ENCODE measurements at places on chromosomes 12 and 14.
A peak's percentile ranks its signal among the peaks of the same experiment; 100 is the strongest.

GRCh38 chr14:53175375-53175774 lies 22.3 kb upstream of the DDHD1 start:
- DNase-seq = no peak

DNA sequence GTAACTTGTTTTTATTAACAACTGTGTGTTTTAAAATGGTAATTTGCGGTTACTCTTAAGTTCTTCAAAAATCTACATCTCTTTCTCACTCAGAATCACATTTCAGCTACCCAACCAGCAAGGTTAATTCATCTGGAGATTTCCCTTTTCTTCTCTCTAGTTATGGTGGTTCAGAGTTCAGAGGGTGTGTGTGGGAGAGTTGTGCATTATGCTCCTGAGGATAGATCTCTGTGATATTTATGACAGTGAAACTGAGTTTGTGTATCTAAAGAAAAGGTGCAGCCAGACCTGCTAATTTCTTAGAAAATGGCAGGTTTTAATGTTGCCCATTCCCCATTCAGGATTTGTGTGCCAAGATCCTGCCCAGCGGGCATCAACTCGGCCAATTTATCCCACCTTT lies 73.8 kb downstream of the TTLL5 start:
- no peak for DNase-seq

GRCh38 chr12:94262228-94263010 lies 114.0 kb downstream of the PLXNC1 start:
- DNase-seq = peak; percentile 74

GRCh38 chr14:105491366-105491973 lies 424 bp downstream of the TEDC1 start:
- DNase-seq = no peak

GRCh38 chr12:49648712-49649003 lies 25.3 kb downstream of the PRPF40B start:
- no peak for DNase-seq

DNA sequence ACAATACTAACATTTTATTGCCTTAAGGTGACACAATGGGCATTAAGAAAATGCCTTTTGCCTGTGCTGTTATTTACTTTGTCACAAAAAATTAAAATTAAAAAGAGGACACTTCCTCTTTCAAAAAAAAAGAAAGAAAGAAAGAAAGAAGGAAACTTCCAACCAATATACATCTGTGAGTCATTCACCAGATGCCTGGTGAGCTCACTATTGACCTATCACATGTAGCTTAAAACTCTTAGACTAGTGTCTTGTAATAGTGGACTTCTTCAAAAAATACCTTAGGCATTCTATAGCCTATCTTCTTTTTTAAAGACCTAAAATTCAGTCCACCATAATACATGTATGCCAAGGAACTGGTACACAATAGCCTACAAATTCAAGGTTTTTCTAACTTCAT lies 4.9 kb upstream of the SOX5 start:
- DNase-seq = no peak

- no peak for DNase-seq
Measured at GRCh38 chr14:52327374-52328226, 13.5 kb downstream of the PTGER2 start.

DNA sequence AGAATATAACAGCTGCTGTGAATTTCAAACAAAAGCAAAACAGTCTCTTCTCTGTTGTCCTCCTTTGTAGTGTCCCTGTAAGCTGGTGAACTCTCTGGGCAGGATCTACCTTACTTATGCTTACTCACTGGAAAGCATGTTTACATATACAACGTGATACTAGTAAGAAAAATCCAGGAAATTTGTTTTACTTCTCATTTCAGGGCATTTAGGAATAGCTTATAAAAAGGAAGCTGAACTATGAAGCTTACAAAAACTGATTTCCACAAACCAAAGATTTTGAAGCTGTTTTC lies 311.0 kb downstream of the NOVA1 start:
- DNase-seq = no peak

DNA sequence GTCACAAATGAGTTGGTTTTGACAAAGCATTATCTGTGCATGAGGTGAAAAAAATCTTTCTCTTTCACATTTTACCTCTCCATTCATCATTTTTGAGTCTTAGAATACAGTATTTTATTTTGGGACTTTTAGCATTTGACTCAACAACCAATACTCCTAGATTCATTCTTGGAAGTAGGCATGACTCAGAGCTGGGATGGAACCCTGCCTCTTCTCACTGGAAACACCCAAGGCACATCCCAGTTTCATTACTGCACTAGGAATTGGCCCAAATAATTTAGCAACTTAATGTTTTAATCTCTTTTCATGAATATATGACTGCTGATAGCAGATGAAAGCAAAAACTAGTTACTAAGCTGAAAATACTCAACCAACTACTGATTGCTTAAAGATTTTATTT lies 3.3 kb upstream of the PDZRN4 start:
- DNase-seq = no peak

DNA sequence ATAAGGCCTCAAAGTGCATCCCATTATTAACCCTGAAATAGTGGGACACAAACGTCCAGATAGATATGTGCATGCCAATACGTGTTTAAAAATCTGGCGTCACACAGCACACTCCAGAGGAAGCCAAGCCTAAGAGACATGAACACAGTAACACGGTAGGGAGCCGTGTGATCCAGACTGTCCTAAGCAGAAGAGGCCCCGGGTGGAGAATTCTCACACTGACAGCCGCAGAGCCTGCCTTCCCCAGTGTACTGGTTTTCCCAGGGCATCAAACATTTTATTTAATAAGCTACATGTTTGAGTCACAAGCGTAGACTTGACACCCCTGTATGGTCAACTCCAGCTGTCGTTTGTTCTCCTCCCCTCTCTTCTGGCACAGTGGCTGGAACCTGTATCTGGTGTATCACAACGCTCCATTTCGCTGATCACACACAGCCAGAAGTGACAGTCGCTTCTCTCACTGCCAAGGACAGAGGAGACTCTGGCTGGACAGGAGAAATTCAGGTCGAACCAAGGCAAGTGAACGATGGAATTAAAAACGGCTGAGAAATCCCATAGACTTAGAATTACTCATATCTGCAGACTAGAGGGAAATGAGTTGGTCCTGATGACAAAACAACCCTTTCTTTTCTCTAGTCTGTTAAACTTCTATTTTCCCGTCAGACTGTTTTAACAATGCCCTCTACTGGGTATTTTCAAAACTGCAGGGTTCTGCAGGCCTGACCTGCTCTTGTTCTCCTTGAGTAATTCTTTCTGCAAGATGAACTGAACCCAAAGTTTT lies 359.9 kb downstream of the RGS6 start:
- peak; percentile 67 for DNase-seq

DNA sequence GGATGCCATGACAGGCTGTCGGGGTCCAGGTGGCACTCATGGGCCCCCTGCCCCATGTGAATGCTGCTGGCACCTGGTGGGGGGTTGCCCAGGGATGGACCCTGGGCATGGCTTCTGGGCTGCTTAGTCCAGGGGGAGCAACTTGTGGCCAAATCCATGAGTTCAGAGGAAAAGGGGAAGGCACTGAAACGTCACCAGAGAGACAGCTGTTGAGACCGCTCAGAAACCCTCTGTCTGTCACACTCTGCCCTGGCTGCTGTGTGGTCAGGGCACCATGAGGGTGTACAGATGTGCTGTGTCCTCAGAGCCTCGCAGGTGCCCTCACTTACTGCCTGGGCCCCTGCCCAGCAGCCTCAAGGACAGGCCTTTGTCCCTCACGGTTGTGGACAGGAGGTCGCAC lies 9.4 kb downstream of the CLBA1 start:
- DNase-seq = no peak

DNA sequence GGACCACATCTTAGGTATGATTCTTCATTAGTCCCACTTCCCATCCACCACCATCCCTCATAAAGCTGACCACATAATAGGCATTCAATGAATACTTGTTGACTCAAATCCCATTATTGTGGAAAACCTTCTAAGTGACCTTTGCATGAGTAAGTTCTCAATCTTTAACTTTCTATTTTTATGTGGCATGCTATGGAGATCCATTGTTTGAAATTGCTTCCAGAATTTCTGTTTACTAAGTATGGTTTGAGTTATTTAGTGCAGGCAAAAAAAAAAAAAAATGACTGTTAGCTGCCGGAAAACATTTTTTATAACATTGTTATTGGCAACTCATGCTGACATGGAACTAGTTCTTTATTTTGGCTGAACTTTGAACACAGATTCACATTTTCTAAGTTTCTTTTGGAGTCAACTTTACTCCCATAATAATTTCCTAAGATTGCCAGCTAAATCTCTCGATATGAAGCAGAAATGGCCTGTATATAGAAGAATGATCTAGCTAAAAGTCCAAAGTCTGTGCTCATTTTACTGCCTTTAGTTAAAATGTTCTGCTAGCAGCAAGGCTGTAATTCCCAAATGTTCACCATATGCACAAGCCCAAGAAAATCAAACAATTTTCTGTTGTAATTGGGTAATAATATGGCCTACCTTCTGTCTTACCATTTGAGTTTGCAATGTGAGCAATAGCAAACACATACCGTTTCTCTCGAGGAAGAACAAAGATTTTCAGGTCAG lies 77.9 kb downstream of the PTGER2 start:
- DNase-seq = no peak

DNA sequence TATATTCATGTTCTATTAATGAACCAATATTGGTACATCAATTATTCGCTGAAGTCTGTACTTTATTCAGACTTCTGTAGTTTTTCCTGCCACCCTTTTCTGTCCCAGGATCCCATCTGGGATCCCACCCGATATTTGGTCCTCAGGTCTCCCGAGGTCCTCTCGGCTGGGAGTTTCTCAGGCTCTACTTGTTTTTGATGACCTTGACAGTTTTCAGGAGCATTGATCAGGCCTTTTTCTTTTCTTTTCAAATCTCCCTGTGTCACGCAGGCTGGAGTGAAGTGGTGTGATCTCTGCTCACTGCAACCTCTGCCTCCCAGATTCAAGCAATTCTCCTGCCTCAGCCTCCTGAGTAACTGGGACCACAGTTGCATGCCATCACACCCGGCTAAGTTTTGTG lies 11.2 kb downstream of the BRI3BP start:
- no peak for DNase-seq
